GM23248 (cell line): ENCODE measurements at places on chromosomes 12 and 14.

DNA sequence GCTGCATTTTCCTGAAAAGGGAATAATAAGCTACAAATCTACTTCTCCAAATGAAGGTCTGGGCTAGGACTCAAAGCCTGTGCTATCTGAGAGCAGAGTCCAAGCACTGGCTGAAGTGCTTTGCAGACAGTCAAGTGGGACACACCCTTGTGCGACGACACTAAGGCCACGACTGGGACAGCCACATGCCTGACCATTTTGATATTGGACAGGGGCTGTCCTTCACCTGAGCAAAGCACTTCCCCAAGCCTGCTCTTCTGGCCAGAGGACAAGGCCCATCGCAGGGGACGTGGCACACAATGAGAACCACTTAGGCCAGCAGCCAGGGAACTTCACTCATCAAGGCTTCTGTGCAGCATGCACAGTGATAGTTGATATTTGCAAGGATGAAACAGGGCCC, 71.4 kb downstream of the RBM19 start:
- DNase-seq: no peak

GRCh38 chr12:67520606-67521005, 127.9 kb upstream of the DYRK2 start:
- no peak for DNase-seq

- DNase-seq: no peak
Observed at GRCh38 chr14:88195676-88196075, 127.4 kb downstream of the KCNK10 start.

- no peak for DNase-seq
Observed at GRCh38 chr12:40745386-40745785, 53.1 kb downstream of the CNTN1 start.

- peak; percentile 17 for DNase-seq
Observed at GRCh38 chr14:36818246-36818645, 156.6 kb downstream of the PAX9 start.

GRCh38 chr12:48525332-48525731, at the start of gene OR8S1:
TSS of gene OR8S1 (plus strand) at chr12:48525632. CDS start at chr12:48525632, 0 bp downstream.
- DNase-seq: no peak

DNA sequence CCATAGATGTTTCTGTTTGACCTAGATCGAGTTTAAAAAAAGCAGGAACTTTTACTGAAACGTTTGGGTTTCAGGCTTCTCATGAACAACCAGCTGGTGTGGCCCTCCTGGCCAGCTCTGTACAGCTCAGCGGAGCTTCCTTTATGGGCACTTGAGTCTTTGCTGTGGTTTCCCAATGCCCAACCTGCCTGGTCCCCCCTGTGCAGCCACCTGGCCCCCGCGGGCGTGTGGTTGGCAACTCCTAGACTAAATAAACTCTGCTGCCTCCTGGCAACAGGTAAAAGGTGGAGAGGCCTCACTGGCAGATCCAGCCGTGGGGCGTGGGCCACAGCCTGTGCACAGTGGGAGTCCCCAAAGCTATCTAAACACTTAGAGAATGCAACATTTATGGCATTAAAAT, 38.7 kb downstream of the ADGRD1 start:
- DNase-seq: no peak

- peak; percentile 39 for DNase-seq
Observed at GRCh38 chr12:8678661-8679111, 16.1 kb upstream of the MFAP5 start.

DNA sequence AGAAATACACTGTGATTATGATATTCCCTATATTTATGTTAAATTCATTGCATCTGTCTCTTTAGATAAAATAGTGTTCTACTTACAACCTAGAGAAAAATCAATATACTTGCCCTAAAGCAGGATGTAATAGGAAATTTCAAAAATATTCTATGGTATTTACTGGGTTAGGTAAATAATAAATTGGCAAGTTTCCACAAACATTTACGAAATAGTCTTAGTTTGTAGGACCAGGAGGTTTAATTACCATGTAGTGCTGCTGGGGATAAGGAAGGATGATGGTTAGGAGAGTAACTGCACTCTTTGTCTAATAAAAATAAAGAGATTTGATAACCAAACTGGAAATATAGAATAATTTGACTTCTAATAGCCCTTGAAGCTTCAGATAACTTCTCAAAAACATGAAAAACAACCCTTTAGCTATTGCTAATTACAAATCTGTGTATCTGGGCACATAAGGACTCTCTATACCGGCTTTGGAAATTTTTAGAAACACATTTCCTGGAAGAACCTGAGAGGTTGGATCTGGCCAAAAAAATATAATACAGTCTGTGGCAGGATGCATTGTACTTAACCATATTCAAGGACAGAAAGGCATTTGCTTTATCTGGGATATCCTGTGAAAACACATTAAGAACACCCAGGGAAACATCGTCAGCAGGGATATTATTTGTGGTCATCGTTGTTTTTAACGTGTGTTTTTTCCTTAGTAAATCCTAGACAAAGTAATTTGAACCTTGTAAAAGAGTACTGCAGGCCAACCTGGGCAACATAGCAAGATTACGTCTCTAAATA, 36.7 kb upstream of the TMCC3 start:
- no peak for DNase-seq

DNA sequence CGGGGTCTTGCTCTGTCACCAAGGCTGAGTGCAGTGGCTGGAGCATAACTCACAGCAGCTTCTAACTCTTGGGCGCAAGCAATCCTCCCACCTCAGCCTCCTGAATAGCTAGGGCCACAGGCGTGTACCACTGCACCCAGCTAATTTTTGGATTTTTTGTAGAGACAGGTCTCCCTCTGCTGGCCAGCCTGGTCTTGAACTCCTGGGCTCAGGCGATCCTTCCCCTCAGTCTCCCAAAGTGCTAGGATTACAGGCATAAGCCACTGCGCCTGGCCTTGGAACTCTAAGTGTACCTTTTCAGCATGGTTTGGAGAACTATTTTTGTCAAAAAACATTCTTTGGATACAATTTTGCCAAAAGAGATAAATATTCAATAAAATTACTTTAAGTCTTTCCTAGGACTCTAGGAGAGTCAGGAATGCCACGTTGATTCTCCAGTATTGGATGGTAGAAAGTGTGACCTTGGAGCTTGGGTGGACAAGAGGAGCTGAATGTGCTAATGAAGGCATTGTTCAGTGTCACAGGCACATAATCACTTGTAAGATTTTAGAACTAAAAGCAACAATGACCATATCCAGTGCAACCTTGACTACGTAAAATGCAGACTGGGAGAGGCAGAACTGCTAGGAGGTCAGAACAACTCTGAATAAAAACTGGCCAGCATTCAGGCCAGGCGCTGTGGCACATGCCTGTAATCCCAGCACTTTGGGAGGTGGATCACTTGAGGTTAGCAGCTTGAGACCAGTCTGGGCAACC, 2.8 kb downstream of the SRSF9 start:
- peak; percentile 78 for DNase-seq

GRCh38 chr12:49946086-49946485, 4.5 kb upstream of the AQP2 start:
- DNase-seq: no peak

DNA sequence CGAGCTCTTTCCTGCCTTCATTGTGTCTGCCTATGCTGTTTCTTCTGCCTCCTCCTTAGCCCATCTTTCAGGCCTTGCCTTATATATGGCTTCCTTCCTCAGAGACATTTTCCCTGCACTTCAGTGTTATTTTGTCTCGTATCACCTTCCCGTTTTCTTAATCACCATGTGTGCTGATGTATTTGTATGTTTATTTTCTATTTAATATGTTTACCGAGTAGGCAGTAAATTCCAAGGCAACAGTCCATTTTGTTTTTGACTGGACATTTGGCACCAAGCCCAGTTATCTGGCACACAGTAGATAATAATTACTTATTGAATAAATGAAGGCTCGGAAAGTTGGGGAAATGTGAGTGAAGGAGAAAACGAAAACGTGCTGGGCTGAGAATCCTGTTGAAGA, 4.6 kb upstream of the POU6F1 start:
- no peak for DNase-seq

DNA sequence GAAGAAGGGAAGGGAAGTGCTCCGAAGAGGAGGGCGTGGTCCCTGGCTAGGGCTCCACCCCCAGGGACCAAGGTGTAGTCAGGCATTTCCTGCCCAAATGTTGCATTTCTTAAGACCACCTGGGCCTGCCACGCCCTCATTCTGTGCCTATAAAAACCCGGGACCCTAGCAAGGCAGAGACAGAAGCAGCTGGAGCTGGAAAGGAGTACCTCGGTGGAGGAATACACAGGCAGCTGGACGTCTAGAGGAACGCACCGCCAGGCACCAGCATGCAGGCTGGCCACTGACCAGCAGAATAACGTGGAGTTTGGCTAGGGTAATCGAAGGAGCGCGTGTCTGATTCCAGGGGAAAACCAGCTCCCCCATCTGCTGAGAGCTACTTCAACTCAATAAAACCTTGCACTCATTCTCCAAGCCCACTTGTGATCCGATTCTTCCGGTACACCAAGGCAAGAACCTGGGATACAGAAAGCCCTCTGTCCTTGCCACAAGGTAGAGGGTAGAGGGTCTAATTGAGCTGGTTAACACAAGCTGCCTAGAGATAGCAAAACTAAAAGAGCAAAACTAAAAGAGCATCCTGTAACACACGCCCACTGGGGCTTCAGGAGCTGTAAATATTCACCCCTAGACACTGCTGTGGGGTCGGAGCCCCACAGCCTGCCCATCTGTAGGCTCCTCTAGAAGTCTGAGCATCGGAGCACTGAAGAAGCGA, 21.0 kb downstream of the CFL2 start:
- DNase-seq: peak; percentile 42

DNA sequence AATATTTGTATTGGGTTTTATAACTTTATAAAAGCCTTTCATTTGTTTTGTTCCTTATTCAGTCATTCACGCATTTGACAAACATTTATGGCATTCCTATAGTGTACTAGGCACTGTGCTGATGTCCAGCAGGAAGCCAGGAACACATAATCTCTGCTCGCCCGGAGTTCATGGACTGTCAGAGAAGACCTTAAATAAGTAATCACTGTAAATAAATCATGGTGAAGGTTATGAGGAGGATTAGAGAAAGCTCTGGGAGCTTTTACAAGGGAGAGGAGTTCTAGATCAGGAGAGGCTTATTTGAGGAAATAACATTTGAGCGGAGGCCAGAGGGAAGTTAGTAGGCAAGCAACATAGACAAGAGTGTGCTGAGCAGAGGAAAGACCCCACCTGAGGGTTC, 1.4 kb upstream of the RDH11 start:
- no peak for DNase-seq

DNA sequence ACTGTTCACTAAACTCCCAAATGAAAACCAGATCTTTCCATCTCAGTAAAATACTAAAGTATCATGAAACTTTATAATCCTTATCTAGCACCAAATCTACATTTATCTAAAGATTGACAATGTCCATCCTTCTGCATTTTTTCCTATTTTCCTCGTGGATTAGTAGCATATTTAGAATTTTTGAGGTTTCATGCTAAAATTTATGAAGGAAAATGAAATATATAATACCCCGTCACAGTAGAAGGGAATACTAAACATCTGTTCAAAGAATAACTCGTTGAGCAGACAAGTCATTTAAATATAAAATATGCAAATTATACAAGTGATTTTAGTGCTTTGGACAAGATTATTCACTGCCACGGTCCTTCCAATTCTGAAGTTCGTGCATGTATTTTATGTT, 122.7 kb upstream of the SLCO1C1 start:
- no peak for DNase-seq

DNA sequence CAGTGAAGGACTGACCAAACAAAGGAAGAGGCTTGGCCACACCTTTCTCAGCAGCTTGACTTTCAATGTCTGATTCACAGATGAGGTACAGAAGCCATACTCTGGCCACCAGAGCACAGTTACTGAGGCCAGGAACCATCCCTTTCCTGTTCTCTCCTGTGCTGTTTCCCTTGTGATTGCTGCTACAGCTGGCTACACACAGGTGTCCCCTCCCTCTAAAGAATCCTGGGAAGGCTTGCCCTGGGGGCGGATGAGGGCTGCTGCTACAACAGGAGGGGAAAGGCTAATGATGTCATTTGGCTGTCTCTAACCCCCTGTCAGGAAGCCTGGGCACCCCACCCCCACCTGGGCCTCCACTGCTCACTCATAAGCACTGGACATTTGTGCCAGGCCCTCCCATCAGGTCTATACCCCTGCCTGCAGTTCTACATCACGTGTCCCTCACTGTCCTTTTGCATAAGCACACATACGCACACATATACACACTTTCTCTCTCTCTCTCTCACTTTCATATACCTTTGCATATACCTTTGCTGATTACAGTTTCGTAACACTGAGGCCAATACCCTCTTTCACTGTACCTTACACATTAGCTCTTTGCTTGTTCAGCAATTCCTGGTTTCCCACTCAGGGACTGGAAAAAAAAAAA, 41.4 kb downstream of the PRPF40B start:
- DNase-seq: peak; percentile 16

DNA sequence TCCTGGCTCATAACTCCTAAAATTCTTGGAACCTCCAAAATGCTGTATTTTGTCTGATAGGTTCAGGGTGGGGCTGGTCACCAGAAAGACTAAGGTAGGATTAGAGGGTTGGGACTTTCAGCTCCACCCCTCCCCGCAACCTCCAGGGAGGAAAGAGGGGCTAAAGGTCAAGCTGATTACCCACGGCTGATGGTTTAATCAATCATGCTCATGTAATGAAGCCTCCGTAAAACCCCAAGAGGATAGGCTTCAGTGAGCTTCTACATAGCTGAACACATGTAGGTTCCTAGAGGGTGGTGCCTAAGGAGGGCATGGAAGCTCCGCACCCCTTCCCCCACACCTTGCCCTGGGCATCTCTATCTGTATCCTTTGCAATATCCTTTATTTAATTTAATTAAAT, 60.0 kb downstream of the DGLUCY start:
- no peak for DNase-seq

- no peak for DNase-seq
Observed at GRCh38 chr12:47316609-47317049, 236.9 kb upstream of the AMIGO2 start.

- no peak for DNase-seq
Observed at GRCh38 chr14:74083784-74084276, 423 bp downstream of the ALDH6A1 start.

DNA sequence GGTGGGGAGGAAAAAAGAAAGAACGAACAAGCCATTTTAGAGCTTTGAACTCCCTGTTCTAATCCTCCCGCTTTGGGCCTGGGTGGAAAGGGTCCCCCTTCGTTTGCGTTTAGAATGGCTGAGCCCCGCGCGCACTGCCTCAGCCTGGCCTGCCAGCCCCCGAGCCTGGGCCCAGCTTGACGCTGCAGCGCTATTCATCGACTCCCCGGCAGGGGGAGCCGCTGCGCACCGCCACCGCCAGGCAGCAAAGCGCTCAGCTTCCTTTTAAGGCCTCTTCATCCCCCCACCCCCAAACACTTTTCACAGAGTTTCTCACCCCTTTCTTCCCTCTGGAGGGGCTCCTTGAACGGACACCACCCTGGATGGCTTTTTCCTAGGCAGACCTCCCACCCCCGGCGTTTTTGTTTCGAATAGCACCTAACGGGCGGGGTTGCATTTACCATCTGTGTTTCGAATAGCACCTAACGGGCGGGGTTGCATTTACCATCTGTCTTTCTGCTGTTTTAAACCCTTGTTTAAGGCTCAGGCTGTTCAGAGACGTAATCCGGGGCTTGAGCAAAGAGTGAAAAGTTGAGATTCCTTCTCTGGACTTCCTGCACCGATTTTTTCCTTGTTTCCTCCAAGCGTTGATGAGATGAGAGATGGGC, 56.4 kb upstream of the PIWIL1 start:
- DNase-seq: peak; percentile 59
